ENCODE measurements at places on chromosomes 3 and 15. TPM values are rescaled to one million over a fixed set of nuclear protein-coding genes. Genes with fewer than 3 reads are reported as not detected.

DNA sequence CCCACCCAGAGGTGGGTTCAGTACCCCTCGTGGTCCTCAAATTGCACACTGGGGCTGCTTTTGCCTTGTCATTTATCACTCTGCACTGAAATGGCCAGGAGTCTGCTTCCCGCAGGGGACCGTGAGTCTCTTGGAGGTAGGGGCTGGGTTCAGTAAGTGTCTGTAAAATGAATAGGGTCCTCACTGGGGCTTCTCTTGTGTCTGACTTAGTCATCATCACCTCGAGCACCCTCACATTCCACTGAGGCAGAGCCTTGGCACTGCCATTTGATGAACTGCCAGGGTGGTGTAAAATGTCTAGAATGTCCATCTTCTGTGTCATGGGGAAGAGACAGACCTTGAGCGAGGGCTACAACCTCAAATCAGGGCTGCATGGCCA, 61.0 kb upstream of the RYK start:
- no peaks in the 10 kb centered on the region for H3K36me3 ChIP-seq
- no peak overlapping the region for H3K4me3 ChIP-seq
- no peak for DNase-seq
- peaks cover 39% of the 10 kb centered on the region for H3K27me3 ChIP-seq
- H3K4me1 ChIP-seq: peaks cover 39% of the 10 kb centered on the region
- H3K27ac ChIP-seq: no peak overlapping the region

GRCh38 chr3:16181361-16181760, 6.9 kb downstream of the GALNT15 start:
- no peaks in the 10 kb centered on the region for H3K27me3 ChIP-seq
- DNase-seq: no peak
- H3K4me3 ChIP-seq: no peak overlapping the region
- H3K4me1 ChIP-seq: no peaks in the 10 kb centered on the region
- no peaks in the 10 kb centered on the region for H3K36me3 ChIP-seq

- peak overlapping the region; percentile 3 for H3K27ac ChIP-seq
- no peak for DNase-seq
- H3K4me3 ChIP-seq: no peak overlapping the region
- H3K36me3 ChIP-seq: peaks cover 14% of the 10 kb centered on the region
- H3K27me3 ChIP-seq: no peaks in the 10 kb centered on the region
Measured at GRCh38 chr3:172246107-172246844, 202.0 kb downstream of the GHSR start.

DNA sequence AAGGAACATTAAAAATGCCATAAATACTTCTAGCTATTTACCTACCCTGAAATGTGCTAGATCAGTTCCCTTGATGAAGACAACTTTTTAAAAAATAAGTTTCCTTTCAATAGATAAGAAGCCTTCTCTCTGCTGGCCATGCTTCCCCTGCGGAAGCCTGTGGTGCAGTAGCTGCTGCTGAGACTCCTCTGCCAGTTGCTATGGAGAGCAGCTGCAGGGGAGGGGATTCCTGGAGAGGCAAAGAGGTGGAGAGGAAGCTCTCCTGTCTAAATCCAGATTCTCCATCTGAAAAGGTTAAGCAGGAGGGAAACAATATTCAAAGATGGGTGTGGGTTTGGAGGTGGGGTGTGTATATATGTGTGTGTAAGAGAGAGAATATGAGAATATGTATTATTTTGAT, 69.8 kb upstream of the BFSP2 start:
- no peak overlapping the region for H3K4me3 ChIP-seq
- DNase-seq: peak; percentile 75
- H3K36me3 ChIP-seq: no peaks in the 10 kb centered on the region

The LRRK1 gene
- 4.4 TPM for total RNA-seq

DNA sequence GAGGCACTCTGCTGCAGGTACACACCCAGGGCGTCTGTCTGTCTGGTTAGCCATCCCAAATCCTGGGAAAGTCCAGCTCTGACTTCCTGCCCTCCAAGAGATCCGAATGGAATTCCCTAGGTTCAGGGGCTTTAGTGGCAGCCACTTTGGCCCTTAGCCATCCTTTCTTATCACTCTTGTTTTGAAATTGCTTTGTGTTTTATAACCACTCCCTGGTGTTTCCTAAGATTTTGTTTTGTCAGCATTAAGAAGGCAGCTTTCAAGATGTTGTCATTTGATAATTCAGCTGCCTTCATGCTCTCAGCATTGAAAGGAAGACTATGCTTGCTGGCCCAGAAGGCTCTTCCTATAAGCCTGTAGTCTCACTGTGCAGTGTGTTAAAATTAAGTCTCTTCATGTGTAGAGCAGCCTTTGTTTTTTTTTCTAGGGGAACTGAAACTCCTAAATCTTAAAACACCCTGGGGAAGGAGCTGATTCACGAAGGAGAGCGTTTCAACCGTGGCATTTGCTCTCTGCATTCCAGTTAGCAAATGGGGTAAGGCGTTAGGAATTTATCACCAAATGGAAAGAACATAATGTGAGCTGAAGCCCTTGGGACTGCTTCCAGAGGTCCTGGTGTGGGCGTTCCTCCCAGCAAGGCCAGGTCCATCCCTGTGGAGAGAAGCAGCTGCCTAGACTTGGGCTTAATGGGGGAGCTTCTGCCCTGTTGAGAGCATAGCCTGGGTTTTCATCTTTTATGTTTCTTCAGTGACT, 14.2 kb upstream of the CLEC3B start:
- H3K4me3 ChIP-seq: no peak overlapping the region
- DNase-seq: no peak
- H3K36me3 ChIP-seq: peaks cover 20% of the 10 kb centered on the region

GRCh38 chr15:69824075-69824876, 273.4 kb downstream of the TLE3 start:
- no peaks in the 10 kb centered on the region for H3K36me3 ChIP-seq
- H3K27ac ChIP-seq: no peak overlapping the region
- no peak for DNase-seq
- peaks cover 8% of the 10 kb centered on the region for H3K4me1 ChIP-seq

The MAN2C1 gene
- total RNA-seq: 131 TPM

The IL17RE gene
- 4.3 TPM for total RNA-seq

- no peaks in the 10 kb centered on the region for H3K27me3 ChIP-seq
- H3K4me1 ChIP-seq: no peaks in the 10 kb centered on the region
- no peaks in the 10 kb centered on the region for H3K36me3 ChIP-seq
- no peak overlapping the region for H3K4me3 ChIP-seq
- DNase-seq: no peak
Measured at GRCh38 chr3:180538493-180538892, 63.5 kb upstream of the TTC14 start.

GRCh38 chr15:80567721-80568157, 127.4 kb upstream of the ABHD17C start:
- DNase-seq: peak; percentile 87
- no peaks in the 10 kb centered on the region for H3K27me3 ChIP-seq
- no peak overlapping the region for H3K4me3 ChIP-seq

DNA sequence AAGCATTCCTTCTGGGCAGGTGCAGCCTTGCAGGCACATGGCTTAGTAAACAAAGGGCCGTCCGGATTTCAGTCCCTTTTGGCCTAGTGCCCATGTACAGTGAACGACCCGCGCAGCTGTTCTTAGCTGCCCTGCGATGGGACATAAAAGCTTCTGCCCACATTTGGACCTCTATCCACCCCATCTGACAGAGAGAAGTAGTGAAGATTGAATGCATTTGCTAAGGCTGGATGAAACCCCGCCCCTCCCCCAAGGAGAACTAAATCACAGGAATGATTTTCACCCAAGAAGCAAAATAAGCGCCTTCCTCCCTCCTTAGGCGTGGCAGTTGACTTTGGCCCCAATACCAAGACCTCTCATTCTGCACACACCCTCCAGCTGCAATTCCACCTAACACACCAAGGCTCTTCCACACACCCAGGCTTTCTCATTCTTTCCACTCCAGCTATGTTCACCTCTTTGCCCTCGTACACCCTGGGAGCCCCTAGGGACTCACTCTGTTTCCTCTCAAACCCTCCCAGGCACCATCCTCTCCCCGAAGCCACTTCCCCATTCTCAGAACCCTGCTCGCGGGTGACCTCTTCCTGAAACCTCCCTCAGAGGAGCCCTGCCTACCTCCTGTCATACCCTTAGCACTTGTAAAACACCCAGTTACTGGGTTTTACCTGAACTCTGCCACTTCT, 14.1 kb upstream of the HRH1 start:
- H3K27me3 ChIP-seq: no peaks in the 10 kb centered on the region
- no peak overlapping the region for H3K27ac ChIP-seq
- H3K4me3 ChIP-seq: no peak overlapping the region

DNA sequence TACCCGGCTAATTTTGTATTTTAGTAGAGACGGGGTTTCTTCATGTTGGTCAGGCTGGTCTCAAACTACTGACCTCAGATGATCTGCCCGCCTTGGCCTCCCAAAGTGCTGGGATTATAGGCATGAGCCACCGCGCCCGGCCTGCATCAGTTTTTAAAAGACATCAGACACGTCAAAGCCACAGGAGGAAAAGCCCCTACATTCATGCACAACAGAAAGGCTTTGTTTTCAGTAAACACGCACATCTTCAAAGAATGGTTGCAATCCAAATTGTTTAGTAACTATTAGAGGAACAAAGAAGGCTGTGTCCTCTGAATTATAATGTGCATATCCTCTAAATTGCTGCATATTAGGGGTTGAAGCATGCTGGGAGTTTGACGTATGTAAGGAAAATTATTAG, 53.3 kb downstream of the BTD start:
- H3K4me3 ChIP-seq: no peak overlapping the region
- H3K4me1 ChIP-seq: no peaks in the 10 kb centered on the region
- H3K27me3 ChIP-seq: no peaks in the 10 kb centered on the region
- H3K27ac ChIP-seq: no peak overlapping the region
- H3K36me3 ChIP-seq: peaks cover 5% of the 10 kb centered on the region
